ENCODE measurements at places on chromosomes 1 and 21.

DNA sequence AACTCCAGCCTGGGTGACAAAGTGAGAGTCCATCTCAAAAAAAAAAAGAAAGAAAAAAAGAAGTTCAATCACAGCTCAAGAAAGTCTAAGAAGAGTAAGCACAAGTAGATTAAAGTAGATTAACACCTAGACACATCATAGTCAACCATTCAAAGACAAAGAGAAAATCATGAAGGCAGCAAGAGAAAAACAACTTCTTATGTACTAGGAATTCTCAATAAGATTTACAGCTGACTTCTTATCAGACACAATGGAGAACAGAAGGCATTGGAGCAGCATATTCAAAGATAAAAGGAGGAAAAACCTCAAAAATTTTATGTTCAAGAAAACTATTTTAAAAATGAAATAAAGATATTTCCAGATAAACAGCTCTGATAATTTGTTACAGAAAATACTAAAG, 147.3 kb downstream of the LBR start:
- no peak for DNase-seq

DNA sequence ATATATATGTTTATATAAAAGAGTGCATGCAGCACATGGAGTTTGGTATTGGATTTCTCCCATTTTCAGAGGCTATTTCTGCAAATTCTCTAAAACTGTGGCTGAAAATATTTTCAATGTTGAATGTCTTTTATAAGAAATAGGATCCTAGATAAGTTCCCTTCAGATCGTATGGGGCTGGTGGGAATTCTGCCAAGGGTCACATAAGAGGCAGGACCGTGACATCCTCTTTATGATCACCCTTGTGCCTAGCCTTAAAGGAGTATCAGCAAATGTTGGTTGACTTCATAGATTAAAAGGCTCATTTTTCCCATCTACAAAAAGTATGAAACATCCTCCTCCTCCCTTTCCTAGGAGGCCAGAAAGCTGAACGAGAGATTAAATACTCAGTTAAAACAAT, 1.3 kb upstream of the IFNAR2 start:
- no peak for DNase-seq

DNA sequence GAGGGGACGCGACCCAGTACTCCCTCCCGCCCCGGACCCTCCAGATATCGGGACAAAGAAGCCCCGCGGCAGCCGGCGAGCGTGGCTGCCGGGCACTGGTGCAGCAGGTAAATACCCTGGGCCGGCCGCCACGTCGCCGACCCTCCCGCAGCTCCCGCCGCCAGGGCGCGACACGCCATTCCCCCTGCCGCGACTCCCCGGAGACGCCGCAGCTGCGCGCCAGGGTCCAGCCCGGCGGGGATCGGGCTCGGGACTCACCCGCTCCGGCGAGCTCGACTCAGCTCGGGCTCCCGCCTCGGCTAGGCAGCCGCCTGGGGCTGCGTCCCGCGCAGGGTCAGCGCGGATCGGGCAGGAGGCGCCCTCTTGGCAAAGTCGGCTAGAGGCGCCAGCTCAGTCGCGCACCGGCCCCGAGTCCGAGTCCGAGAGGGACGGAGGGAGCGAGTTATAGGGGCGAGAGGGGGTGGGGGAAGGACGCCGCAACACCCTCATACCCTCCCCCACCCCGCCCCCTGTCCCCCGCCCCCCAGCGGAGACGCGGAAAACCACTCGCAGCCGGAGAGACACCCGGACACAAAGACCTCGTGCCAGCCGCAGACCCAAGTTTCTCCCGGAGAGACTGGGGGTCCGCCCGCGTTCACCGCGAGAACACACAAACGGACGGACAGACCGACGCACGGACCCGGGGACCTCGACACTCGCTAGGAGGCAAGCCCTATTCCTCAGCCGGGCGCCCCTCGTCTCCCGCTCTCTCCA, 985 bp downstream of the SYT6 start:
- no peak for DNase-seq

- DNase-seq = no peak
Measured at GRCh38 chr21:42852925-42853570, 26.3 kb downstream of the WDR4 start.

DNA sequence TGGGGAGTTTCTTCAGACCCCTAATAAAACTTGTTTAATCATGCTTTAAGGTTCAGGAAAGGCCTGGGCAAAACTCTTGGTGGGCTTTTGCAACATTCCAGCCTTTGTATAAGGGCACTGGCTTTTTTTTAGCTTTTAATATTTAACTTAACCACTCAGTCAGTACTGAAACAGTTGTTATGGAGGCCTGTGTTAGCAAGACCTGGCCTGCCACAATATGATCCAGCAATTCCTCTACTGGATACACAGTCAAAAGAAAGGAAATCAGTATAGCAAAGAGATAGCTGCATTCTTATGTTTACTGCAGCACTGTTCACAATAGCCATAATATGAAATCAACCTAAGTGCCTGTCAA, 75.1 kb upstream of the COG2 start:
- no peak for DNase-seq

- DNase-seq = no peak
Measured at GRCh38 chr21:16460936-16461335, 731.2 kb downstream of the USP25 start.

DNA sequence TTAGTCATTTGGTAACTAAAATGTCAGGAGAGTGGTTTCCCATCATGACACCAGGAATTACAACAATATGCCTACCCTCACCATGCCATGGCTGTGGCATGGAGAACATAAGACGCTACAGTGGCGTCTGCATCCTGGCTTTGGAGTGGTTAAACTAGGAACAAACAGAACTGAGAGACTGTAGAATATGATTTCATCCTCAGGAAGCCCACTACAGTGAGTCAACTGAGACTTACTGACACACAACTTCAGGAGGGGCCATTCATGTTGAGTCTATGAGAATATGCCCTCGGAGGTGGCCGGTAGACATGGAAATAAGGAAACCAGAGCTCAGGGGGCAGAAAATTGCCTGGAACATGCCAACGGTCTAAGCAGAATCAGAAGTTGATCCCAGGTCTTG, 5.9 kb upstream of the BACE2 start:
- DNase-seq = no peak

GRCh38 chr1:93033785-93034184, 45.3 kb upstream of the MTF2 start:
- no peak for DNase-seq

DNA sequence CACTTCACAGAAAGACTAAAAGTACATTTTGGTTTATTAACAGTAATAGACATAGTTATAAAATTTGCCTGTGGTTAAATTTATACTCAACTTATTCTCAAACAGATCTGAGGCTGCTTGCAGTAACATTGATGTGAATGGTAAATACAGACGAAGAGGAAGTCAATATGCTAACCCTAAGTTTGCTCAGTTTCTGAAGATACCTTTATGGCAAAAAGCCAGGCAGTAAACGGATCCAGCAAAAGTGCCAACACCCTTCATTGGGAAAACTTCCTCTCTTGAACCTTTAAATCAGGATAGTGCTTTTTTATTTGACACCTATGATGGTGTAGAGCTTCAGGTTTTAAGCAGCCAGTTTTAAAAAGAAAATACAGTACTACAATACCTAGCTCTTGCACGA, 16.6 kb upstream of the CCDC181 start:
- no peak for DNase-seq

DNA sequence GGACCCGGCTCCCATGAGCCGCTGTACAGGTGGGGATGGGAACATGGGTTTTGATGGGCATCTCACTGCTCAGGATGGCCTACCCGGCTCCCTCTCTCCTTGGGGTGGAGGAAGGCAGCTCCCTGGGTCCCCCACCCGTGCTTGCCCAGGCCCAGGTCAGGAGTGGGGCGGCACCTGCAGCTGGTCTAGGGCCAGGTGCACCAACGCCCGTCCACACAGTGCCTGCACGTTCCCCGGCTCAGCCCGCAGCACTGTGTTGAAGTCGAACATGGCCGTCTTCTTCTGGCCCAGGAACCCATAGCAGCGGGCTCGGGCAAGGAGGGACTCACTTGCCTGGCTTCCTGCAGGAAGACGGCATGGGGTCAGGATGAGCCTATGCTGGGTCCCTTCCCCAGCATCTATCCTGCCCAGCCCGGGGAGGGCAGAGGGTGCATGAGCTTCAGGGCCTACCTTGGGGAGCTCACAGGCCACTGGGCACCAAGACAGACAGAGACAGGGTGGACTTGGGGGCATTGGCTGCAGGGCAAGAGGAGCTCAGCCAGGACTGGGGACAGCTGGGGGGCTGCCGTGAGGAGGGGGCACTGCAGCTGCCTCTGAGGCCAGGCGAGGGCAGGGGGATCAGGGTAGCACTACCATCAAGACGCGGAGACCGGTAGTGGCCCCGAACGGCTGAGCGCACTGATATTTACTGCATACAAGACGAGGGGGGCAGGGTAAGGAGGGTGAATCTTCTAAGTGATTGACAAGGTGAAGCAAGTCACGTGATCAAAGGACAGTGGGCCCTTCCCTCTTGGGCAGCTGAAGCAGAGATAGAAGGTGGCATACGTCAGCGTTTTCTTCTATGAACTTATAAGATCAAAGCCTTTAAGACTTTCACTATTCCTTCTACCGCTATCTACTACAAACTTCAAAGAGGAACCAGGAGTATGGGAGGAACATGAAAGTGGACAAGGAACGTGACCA, 17.8 kb downstream of the TTC34 start:
- no peak for DNase-seq

DNA sequence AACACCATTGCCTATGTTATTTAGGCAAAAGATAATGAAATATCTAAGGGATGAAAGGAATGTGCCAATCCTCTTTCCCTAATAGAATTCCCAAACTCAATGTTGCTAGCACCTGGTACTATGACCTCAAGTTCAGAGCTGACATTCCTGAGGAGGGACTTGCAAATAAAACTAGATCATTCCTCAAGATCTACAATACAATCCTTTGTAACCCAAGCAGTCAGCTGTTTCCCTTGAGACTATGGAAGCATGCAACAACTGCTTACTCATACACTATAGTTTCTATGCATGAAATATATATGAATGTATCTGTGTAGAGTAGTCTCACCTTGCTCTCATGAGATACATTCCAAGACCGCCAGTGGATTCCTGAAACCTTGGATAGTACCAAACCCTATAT, 65.0 kb downstream of the ABL2 start:
- DNase-seq = no peak

DNA sequence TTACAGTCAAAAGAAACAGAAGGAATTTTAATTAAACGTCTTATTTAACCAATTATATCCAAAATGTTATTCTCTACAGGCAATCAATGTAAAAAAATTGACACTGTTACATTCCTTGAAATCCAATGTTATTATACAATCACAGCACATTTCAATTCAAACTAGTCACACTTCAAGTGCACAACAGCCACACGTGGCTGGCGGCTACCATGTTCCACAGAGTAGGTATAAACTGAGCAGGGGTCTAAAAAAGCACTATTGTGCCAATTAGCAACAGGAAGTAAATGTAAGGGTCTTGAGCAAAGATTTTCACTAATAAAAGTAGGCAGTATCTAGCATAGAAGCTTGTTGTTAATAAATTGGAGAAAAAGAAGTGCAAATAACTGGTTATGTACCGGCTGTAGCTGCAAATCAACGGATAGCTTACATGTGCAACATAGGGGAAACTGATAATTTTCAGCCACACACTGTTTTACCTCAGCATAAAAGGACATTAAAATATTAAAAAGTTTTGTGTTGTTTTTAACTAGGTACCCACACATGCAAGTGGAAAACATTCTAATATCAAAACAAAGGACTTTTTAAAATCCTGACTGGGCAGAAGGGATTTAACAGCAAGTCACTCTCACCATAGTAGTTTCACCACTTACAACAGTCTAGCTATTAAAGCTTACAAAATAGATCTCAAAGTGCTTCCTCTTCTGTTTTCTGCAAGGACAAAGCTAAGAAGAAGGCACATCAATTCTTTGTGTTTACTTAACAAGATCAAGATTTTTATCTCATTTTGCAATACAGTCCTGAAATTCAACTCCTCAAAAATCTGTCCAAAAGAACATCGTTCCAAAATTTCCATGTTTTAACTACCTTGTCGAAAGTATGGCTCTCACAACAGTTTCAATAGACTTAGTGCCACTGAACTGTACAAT, 2.5 kb downstream of the CSDE1 start:
- DNase-seq = no peak

DNA sequence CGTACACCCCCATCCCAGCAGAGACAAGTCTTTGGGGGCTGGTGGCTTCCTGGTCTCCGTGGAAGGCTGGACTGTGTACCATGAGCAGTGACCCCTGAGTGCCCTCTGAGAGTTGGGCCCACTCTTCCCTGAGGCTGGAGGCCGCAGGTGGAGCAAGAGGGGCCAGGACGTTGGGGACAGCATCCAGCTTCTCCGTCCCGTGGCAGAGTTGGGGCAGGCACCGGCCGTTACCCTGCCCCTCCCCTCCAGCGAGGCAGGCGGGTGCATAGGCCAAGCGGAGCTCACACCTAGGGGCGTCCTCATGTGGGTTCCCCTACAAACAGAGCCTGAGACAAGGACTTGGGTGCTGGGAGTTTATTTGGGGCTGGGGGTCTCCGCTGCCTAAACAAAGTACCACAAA, 14.0 kb downstream of the GABRD start:
- no peak for DNase-seq

DNA sequence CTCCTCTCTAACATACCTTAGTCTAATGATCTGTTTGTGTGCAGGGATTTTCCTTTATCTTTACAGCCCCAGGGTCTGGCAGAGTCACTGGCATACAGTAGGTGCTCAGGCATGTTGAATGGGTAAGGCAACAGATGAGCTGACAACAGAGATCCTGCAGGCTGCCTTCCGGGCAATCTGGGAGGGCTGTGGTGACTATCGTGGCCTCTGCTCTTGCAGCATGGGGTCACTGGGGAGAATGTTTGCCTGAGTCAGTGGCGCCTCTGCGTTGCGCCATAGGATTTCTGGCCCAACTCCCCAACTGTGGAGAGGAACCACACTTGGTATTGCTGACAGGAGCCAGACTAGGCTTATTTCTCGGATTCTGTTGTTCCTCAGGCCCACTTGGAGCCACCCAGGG, 93.8 kb downstream of the LAMC2 start:
- no peak for DNase-seq

GRCh38 chr1:83527987-83528386, 470.9 kb downstream of the TTLL7 start:
- DNase-seq = no peak

- no peak for DNase-seq
Measured at GRCh38 chr1:200454425-200454824, 44.6 kb upstream of the ZNF281 start.

DNA sequence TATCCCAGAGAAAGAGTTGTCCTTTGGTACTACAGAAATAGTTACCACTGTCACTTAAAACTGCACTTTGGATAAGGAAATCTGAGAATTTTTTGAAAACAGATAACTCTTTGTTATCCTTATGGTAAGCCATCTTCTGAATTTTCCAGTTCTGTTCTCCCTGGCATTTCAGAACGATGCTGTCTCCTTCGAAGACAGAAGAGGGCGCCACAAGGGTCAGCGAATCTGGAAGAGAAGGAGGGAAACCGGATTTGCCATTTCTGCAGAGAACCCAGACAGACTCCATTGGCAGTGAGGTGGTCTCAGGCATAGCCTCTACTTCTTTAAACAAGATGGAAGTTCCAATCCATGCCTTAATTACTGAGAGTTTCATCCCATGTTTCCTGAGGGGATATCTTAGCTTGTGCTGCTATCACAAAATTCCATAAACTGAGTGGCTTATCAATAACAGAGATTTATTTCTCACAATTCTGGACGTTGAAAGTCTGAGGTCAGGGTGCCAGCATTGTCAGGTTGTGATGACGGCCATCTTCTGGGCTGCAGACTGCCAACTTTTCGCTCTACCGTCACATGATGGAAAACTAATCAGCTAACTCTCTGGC, 6.4 kb downstream of the FCRL2 start:
- no peak for DNase-seq

- no peak for DNase-seq
Measured at GRCh38 chr1:82788660-82789059, 987.9 kb downstream of the ADGRL2 start.

- no peak for DNase-seq
Measured at GRCh38 chr1:39462074-39462473, 29.4 kb upstream of the BMP8A start.

Measured in NCI-H187 (cell line).